ENCODE measurements at places on chromosomes 3 and 15. TPM values are rescaled to one million over a fixed set of nuclear protein-coding genes. Genes with fewer than 3 reads are reported as not detected.

Gene CCR8
- total RNA-seq = not detected

- no peak for DNase-seq
These were observed 6.3 kb upstream of the BBX start for GRCh38 chr3:107516475-107516874.

DNA sequence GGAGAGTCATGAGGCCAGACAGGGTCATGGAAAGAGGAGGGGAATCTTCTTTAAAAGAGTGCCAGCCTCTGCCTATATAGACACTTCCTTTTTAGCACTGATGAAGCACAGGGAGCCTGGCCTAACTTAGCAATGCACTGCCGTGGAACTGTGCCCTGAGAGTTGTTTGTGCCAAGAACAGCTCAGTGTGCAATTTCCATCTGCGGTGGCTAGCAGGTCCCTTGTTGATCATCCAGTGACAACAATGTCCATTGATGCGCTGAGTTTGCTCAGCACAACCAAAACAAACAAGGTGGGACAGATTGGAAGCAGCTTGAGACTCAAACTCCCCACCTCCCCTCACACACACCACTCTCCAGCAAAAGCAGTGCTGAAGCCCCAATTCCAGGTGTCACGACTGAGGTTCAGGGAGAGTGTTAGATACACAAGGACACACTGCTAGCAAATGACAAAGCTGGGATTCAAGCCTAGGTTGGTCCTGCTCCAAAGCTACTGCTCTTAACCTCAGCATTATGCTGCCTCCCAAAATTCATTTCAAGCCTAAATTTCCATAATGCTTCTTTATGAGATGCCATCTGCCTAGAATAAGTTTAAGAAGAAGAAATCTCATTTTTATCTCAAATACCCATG is 316.6 kb upstream of the UBE2E2 start:
- no peak for DNase-seq

DNA sequence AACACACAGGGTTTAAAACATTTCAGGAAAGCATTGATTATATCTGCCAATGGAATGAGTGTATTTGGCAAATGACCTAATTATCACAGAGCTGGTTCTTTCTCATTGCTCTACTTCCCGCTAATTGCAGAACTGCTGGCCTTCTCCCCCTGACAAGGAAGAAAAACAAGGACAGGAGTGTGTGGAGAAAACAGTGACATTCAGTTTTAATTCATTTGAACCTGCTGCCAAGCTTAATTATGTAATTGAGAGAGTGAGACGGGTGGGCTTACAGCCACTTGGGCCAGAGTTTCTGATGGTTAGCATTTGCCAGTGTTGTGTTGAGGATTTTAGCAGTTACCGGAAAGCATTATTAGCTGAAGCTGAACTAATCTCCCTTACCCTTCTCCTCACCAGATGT is 301.4 kb downstream of the RBMS3 start:
- DNase-seq = no peak

- DNase-seq = no peak
These were observed 21.9 kb downstream of the C3orf62 start for GRCh38 chr3:49255112-49255511.

- no peak for DNase-seq
These were observed 91.8 kb upstream of the WDR72 start for GRCh38 chr15:53851110-53851848.

DNA sequence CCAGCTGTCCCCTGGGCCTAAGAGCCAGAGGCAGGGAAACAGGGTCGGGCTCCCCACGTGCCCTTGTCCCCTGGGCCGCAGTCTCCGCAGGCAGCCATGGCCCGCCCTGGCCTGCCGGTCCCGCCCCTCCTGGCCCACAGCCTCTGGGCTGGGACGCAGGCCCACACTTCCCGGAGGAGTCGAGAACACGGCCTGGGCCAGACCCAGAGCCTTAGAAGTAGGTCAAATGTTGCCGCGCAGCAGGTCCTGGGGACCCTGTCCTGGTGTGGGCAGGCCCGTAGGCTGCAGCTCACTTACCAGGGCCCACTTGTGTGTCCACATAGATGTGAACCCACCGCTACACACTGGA is 4.3 kb upstream of the MYL3 start:
- peak; percentile 66 for DNase-seq

GRCh38 chr3:64187065-64187959 is 38.0 kb downstream of the PRICKLE2 start:
- peak; percentile 25 for DNase-seq

DNA sequence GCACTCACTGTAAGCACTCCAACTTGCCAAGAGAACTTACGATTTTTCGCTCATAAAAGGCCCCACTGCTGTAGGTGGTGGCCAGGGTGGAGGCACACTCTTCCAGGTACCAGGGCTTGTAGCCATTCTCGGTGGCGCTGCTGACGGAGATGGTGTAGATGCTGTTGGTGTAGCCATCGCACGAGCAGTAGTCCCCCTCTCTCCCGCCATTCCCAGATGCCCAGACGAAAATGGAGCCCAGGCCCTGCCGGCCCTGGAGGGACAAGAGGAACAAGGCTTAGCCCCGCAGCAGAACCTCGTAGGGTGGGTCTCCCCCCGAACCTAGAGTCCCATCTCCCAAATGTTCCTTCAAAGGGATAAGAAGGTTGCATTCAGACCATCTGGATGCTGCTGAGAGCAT is 96.3 kb downstream of the PCSK6 start:
- no peak for DNase-seq

DNA sequence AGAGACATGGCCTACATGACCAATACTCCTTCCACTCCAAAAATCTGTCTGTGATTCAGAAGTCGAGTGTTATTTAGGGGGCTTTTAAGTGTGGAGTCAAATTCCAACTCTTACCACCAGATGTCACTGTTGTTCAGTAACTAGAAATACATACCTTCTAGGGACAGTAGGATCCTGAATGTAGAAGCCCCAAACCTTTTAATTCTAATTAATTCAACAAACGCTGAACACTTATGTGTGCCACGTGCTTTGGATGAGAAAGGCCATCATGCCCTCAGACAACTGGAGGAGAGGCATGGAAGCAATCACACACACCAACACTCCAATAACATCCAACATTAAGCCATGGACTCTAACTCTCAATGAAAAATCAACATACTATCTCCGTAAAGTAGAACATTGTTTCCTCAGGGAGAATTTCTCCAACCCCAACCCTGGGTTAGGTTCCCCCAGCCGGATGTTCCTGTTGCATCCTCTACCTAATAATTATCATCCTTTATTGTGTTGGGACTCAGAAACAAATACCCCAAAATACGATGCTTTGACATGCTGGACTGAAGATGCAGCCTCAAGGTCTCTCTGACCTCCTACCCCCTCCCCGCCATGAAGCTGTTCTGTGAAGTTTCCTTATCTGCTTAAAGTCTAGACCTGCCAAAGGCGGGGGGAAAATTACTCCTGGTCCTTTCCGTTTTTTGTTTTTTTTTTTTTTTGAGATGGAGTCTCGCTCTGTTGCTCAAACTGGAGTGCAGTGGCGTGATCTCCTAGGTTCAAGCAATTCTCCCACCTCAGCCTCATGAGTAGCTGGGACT is 8.0 kb upstream of the CCDC13 start:
- DNase-seq = no peak

DNA sequence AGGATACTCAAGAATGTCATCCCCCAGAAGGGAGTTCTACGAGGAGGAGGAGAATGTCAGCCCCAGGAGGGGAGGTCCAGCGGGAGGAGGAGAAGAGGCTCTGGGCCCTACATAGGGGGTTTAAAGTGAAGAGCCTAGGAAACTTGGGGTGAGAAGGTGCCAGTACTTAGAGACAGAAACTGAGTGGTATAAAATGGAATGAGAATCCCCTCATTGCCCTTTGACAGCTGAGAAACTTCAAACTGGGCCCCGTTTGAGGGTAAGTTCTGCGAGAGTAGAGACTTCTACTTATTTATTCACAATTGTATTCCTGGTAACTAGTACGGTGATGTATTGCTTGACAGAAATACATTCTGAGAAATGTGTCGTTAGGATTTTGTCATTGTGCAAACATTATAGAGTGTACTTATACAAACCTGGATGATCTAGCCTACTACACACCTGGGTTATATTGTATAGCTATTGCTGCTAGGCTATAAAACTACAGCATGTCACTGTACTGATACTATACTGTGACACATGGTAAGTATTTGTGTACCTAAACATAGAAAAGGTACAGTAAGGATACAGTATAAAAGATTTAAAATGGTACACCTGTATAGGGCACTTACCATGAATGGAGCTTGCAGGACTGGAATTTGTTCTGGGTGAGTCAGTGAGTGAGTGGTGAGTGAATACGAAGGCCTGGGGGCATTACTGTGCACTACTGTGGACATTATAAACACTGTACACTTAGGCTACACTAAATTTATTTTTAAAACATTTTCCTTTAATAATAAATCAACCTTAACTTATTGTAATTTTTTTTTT is 62.0 kb downstream of the TSC22D2 start:
- no peak for DNase-seq

GRCh38 chr3:124316034-124316287 is 324.0 kb upstream of the ROPN1 start:
- no peak for DNase-seq
